Activated CD8-positive, alpha-beta T cell treated with anti-CD3 and anti-CD28 coated beads, Interleukin-2, amount 10 ng/mL, durations not matched to agents 7 days and 5 days (primary cell): ENCODE measurements at places on chromosomes 6 and 20.

DNA sequence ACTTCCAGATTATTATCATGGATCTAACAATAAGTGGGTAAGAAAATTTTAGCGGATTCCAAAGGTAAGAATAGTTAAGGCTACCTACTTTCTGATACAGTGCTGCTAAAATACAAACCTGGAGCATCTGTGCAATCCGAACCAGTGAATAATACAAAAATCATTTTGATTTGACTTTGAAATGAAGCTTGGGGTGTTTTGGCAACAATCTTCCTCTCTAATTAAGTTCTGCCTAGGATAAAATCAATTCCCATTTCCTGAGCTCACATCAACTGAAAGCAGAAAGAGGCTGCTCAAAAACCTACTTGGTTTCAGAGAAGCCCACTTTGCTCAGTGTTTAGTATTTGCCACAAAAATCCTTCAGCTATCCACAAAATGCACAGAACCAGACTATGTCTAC is 18.7 kb upstream of the SH3BGRL2 start:
- H3K4me3 ChIP-seq, result no peak overlapping the region
- no peaks in the 10 kb centered on the region for H3K4me1 ChIP-seq
- H3K27ac ChIP-seq, result no peak overlapping the region
- DNase-seq, result no peak

DNA sequence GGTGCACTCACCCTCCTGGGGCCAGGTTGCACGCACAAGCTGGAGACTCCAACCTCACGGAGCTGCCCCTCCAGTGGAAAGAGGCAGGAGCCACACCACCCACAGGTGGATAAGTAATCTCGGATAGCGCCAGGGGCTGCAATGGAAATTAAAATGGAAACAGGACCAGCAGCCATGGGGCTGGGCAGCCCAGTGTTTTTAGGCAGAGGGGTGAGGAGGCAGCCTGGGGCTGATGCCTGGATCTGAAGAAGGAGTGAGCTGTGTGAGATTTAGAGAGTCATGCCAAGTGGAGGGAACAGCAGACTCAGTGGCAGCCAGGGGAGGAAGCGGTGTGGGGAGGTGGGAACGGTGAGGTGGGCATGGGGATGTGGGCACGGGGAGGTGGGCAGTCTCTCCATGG is 275.6 kb downstream of the SMOC2 start:
- H3K27me3 ChIP-seq, result no peaks in the 10 kb centered on the region
- H3K27ac ChIP-seq, result no peak overlapping the region
- no peak for DNase-seq
- no peaks in the 10 kb centered on the region for H3K36me3 ChIP-seq
- no peaks in the 10 kb centered on the region for H3K4me1 ChIP-seq
- no peak overlapping the region for H3K4me3 ChIP-seq

DNA sequence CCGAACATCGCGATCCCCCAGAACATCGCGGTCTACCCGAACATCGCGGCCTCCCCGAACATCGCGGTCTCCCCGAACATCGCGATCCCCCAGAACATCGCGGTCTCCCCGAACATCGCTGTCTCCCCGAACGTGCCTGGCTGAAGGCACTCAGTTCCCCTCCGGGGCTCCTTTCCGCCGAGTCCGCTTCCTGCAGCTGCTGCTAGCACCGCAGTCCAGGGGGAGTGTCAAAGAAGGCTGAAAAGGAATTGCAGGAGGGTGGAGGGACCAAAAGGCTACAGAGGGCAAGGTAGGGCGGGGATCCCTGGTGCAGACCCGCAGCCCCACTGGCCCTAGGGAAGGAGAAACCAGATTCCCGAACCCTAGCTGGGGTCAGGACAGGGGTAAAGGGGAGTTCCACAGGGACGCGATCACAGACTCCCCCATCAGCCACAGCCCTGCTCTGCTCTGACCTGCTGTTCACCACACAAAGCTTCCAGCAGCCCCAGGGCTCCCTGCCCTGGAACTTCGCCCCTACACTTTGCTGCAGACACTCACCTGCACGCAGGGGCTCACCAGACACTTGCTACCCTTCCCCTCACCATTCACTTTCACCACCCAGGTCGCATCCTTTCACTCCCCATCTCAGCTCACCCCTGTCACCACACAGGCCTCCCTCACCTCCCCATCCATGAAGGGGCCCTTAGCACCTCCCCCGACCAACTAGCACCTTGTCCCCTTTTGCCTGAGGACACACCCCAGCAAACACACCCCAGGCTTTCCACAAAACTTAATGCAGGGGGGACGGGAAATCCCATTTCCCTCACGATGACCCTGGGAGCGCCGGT is 1.7 kb downstream of the ULBP1 start:
- H3K27me3 ChIP-seq, result peaks cover 70% of the 10 kb centered on the region
- peak overlapping the region; percentile 88 for H3K27ac ChIP-seq
- H3K4me1 ChIP-seq, result peaks cover 31% of the 10 kb centered on the region
- H3K4me3 ChIP-seq, result peak overlapping the region; percentile 85
- peak; percentile 37 for DNase-seq

- no peak overlapping the region for H3K4me3 ChIP-seq
- H3K36me3 ChIP-seq, result no peaks in the 10 kb centered on the region
- no peaks in the 10 kb centered on the region for H3K4me1 ChIP-seq
- peaks cover 14% of the 10 kb centered on the region for H3K27me3 ChIP-seq
- DNase-seq, result no peak
- H3K27ac ChIP-seq, result no peak overlapping the region
These were observed 26.8 kb upstream of the PREP start for GRCh38 chr6:105429676-105430075.

- H3K36me3 ChIP-seq, result peaks cover 87% of the 10 kb centered on the region
- no peak overlapping the region for H3K4me3 ChIP-seq
- H3K27me3 ChIP-seq, result no peaks in the 10 kb centered on the region
- peaks cover 45% of the 10 kb centered on the region for H3K4me1 ChIP-seq
- DNase-seq, result no peak
These were observed 6.0 kb downstream of the RAB5IF start for GRCh38 chr20:36611625-36612024.

DNA sequence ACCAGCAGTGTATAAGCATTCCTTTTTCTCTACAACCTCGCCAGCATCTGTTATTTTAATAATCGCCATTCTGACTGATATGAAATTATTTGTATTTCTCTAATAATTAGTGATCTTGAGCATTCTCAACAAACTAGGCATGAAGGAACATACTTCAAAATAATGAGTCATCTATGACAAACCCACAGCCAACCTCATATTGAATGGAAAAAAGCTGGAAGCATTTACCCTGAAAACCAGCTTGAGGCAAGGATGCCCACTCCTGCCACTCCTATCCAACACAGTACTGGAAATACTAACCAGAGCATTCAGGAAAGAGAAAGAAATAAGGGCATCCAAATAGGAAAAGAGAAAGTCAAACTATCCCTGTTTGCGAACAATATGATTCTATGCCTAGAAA is 390.6 kb upstream of the ID4 start:
- no peaks in the 10 kb centered on the region for H3K27me3 ChIP-seq
- no peak overlapping the region for H3K4me3 ChIP-seq
- DNase-seq, result no peak

DNA sequence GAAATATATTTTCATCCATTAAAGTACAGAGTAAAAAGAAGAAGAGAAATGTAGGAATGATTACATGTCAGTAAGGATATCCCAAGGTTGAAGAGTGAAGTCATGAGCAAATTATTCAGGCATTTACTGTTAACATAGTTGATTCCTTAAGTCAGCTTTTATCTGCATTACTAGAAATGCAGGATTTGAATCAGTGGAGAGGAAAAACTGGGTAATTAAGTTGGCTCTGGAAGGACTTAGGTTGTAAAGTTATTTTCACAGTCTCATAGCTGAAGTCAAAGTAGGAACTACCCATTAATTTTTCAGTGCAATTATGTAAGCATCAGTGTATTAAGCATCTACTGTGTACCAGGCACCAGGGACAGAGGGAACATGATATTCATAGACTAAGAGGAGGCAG is 7.8 kb downstream of the NAA20 start:
- DNase-seq, result no peak
- no peaks in the 10 kb centered on the region for H3K27me3 ChIP-seq
- peaks cover 46% of the 10 kb centered on the region for H3K4me1 ChIP-seq
- peaks cover 47% of the 10 kb centered on the region for H3K36me3 ChIP-seq
- H3K4me3 ChIP-seq, result no peak overlapping the region

DNA sequence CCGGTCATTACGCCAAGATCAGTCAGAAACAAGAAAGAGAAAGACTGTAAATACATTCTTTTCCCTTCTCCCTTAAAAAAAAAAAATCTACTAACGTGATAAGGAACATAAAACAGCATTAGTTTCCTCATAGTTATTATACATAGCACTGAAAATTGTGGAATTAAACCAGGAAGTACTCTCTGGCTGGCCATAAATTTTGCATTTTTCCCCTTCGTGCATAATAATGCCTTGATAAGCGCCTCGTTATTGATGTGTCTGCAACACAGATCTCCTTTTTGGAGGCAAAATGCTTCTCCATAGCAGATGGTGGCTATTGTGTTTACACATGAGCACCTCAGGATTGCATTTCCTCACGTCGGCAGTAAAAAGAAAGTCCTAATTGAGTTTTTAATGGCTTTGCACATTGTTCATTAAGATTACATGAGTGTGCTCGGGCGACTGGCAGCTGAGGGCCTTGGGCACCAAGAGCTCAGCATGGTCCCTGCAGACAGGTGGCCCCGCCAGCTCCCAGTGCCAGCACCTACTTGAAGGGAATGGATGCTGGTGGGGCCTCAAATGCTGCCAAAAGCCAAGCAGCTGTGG is 394.5 kb downstream of the PTPRT start:
- no peaks in the 10 kb centered on the region for H3K36me3 ChIP-seq
- DNase-seq, result no peak
- H3K4me1 ChIP-seq, result no peaks in the 10 kb centered on the region

DNA sequence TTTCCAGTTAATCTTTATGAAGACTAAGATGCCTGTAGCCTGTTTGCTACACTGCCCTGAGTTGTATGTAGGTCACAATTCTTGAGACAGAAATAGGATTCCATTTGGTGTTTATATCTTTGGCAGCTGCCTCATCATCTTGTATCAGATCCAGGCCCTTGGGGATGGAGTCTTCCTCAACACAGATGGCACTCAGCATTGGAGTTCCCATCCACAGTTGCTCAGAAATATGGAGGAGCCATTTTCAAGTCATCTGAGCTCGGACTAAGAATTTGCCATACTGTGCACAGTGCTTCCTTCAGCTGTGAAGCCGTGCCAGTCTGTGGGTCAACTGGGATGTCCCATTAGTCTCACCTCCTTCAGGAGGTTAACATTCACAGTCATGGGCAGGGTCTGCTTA is 156.6 kb downstream of the ZDHHC14 start:
- no peak overlapping the region for H3K4me3 ChIP-seq
- H3K27ac ChIP-seq, result peak overlapping the region; percentile 48
- peaks cover 64% of the 10 kb centered on the region for H3K4me1 ChIP-seq
